HCT116 (cell line): ENCODE measurements at places on chromosomes 12 and 14. TPM values are rescaled to one million over a fixed set of nuclear protein-coding genes. Genes with fewer than 3 reads are reported as not detected.

- no peak for DNase-seq
These were observed 58.8 kb upstream of the KCNA1 start for GRCh38 chr12:4850857-4851380.

DNA sequence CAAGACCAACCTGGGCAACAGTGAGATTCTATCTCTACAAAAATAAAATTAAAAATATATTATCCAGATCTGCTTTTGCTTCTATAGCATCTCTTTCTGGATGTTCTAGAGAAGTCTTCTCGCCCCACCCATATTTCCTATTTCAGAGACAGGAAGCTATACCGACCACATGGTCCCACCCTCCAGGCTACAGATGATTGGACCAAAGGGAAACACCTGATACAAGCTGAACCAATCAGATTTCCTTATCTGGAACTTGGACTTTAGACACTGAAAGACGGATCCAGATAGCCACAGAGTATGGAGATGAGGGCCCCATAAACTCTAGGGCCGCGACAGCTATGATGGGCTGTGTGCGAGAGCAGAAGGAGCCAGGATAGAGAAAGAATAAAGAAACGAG, 48.7 kb downstream of the CCDC60 start:
- DNase-seq: no peak

DNA sequence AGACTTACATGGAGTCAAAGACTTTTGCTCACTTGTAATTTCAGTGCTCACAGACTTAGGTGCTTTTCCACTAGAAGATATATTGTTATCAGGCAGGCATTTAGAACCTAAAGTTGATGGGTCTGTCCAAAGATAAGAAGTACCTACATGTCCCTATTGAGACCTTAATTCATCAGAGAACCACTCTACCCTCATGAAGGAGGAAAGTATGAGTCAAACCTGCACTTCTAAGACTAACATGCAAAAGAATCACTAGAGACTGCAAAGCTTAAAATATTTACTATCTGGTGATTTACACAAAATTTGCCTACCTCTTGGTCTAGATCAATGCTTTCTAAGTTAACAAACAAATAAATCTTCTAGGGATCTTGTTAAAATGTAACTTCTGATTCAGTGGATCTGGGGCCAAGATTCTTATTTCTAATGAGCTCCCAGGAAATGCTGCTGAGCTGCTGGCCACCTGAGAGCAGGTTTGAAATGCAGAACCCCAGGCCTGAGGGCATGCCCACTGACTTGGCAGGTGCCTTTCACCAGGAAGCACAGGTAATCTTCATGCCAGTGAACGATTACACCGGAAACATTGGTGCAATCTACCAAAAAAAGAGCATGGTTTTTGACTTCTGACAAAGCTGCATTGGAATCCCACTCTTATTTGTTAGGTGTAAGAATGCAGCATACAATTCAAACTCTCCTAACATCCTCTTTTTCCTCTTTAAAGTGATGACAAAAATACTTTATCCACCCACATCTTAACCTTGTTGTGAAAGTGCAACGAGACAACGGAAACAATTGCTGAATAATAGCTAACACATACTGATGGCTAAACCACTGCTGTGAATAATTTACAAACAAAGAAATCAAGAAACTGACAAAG, 214.2 kb downstream of the ADAMTS20 start:
- DNase-seq: no peak

DNA sequence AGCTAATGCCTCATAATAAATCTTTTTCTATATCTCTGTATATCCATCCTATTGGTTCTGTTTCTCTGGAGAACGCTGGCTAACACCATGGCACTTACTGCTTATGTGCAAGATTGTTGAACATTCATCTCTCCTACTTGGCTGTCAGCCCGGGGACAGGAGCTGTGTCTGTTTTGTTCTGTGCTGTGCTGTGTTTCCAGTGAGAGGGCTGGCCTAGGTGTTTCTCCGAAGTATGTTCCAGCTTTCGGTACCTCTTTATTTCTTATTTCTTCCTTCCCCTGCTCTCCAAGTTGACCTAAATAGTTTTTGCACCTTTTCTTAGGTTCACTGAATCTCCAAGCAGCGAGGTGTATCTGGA, 18.8 kb upstream of the NR4A1 start:
- no peak for DNase-seq

DNA sequence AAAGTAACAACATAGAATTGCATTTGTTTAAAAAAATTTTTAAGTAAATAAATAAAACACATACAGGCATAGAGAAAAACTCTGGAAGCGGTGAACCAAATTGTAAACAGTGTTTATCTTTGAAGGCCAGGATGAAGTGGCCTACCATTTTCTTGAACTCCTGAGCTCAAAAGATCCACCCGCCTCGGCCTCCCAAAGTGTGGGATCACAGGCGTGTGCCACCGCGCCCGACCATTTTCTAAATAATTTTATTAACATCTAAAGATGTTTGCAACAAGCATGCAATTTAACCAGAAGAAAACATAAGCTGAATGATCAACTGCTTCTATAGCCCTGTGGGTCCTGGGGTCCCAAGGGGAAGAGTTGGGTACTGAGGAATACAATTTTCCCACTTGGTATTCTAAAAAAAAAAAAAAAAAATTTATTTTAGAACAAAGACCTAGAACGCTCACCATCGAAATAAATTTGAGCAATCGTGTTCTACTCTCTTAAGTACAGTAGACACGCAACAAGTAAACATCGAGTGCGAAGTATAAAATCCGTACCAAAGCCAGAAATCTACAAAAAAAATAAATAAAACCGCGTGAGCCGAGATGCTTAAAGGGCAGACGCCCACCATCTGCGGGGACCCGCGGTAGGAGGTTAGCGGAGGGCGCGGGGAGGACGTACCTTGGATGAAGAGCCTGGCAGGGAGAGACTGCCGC, 484 bp downstream of the MIS18BP1 start:
- DNase-seq: no peak

DNA sequence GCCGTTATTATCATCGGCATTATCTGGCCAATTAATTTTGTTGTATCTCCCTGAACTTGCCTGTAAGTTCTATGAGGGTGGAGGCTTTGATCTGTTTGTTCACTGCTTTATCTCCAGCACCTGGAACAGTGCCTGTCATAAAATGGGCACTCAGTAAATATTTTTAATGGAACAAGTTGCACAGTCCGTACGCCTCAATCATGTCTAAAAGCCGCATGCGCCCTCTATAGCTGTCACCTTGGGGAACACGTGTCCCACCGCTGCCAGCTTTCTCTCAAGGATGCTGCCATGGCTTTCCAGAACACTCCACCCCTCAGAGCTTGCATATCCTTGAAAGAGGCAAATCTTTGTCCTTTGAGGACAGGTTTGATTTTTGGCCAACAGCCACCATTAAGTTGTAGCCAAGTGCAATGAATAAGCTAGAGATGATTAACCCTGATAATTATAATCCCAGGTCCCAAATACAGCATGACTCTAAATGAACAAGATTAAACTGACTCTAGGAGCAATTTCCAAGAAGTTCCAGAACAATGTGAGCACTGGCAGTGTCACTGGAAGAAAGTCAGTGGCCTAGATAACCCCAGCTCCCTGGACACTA, 55.1 kb downstream of the ERH start:
- no peak for DNase-seq

- DNase-seq: no peak
These were observed 133.0 kb downstream of the PAWR start for GRCh38 chr12:79557690-79558315.

DNA sequence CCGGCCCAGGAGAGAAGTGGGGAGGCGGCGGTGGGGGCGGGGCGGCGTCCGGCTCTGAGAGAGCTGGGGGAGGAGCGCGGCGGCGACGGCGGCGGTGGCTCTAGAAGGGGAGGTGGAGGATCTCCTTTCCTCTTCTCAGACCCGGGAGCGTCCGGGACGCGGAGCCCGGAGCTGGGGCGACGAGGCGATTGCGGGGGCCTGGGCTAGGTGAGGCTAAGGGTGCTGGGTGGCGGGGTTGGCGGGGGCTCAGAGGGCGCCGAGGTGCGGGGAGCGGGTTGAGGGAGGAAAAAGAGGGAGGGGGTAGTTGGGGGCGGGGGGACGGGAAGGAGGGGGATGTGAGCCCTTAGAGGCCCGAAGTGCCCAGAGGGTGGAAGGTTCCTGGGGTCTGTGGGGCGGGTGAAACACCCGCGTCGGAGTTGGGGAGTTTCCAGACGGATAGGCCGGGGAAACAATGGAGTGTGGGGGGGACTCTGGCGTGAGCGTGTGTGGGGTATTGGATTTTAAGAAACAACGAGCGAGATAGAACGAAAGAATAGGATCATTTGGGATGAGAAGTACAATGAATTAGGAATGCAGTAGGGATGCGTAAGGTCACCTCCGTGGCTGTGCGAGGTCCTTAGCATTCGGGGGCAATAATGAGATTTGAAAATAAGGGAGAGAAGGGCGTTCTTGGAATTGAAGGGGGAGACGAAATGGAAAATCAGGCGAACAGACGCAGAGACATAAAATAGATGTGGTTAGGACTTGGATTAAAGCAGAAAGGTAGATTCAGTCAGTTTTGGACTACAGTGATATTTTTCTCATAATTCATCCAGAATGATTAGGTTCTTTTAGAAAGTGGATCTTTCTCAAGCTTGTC, at the start of gene SPATS2:
Gene SPATS2, plus strand, starts transcription at position 82 of the 859 bp plus-strand sequence. CDS start 93,551 bp downstream, outside the sequence.
- DNase-seq: no peak

The GPR135 gene
- 3.9 TPM for total RNA-seq
